Stimulated activated CD8-positive, alpha-beta memory T cell treated with anti-CD3 and anti-CD28 coated beads, Interleukin-2, amount 100 ng/mL, for 1 hour (primary cell): ENCODE measurements at places on chromosomes 6 and 20.

DNA sequence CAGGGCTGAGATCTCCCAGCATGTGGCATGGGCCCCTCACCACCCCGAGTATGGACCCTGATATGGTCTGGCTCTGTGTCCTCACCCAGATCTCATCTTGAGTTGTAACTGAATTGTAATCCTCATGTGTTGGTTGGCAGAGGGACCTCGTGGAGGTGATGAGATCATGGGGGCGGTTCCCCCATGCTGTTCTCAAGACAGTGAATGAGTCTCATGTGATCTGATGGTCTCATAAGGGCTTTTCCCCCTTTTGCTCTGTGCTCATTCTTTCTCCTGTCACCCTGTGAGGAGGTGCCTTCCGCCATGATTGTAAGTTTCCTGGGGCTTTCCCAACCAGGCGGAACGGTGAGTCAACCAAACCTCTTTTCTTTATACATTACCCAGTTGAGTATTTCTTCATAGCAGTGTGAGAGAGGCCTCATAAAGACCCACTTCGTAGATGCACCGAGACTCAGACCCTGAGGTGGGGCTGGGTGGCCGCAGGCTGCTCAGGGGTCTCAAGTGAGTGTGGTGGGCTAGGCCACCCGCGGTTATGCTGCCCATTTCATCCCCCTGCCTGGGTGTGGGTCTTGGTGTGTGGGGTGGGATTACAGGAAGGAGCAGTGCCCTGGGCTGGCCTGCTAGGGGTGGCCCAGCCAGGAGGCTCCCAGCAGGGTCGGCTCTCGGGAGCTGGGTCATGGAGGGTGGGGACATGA lies 26.2 kb upstream of the GATA5 start:
- no peak for DNase-seq

DNA sequence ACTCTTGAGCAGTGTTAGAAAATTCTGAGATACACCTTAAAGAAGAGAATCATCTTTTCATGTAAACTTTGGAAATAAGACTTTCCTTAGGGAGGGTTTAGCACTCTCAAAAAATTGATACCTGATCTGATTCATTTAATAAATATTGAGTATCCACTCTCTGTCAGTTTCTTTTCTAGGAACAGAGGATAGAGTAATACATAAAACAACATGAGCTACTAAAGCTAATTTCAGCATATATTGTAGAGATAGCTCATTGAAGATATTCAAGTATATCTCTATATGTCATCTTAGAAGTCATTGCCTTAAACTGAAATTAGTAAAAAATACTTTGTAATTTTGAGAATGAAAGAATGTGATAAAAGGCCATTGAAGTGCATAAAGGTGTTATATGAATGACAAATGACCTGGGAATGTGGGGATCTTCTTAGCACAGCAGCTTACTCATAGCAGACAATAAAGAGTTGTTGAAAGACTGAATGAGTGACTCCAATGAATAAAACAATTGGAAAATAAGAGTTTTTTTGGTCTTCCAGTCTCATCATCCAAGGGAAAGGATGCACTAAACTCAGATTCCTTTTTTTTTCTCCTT lies 29.2 kb downstream of the RHAG start:
- DNase-seq, result no peak

DNA sequence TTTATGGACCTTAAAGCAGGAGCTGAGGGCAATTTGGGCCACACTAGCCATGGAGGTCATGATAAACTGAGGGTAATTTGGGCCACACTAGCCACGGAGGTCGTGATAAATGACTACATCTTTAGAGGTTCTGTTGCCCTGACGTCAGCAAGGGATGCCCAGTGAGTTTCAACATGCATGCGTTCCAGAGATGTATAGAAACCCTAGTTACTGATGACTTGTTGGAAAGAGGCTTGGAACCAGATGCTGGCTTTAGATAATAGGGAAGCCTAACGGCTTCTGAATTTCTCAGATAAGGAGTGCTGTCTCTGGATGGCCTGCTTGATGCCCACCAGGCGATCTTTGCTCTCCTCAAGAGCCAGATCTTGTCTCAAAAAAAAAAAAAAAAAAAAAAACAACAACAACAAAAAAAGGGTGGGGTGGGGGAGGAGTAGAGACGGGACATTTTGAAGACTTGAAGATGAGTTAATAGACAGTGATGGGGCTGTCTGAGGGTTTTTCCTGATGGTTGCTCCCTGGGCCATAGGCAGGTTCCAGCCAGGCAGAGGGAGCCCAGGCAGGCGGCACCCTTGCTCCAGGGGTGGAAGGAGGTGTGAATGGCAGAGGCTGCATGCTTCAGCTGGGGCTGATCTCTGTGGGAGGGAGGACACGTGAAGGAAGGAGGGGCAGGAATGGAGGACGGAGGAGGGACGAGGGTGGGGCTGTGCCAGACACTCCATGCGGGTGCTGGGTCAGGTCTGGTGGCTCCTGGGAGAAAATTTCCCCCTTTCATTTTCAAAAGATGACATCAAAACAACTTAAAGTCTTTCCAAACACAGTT lies 27.0 kb upstream of the FRMD1 start:
- DNase-seq, result no peak

DNA sequence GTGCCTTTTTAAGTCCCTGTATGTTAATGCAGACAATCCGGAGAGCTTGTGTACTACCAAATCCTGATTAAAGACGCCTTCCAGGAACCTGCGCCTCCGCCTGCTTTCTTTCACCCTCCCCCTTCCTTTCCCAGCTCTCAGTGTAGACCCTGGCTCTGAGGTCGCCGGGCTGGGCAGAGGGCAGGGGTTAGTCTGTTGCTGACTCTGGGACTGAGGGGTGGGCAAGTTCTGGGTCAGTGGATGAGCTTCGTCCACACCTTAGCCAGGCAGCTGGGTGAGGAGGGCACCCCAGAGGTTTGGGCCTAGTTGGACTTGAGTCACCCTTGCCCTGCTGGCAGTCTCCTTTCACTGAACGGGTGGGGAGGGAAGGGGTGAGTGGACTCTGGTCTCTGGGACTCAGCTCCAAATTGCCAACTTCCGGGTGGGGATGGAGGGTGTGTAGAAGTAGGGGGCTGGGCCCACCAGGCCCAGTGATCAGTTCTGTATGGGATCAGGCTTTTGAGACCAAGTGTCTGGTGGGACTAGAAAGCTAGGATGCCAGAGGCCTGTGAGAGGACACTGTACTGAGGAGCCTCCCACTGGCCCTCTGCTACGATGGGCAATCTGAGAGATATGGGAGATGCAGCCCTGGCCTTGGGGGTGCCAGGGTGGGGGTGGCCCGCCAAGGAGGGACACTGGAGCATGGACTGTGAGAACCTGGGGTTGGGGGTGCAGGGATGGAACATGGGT lies 21.3 kb upstream of the SLC22A7 start:
- DNase-seq, result no peak

DNA sequence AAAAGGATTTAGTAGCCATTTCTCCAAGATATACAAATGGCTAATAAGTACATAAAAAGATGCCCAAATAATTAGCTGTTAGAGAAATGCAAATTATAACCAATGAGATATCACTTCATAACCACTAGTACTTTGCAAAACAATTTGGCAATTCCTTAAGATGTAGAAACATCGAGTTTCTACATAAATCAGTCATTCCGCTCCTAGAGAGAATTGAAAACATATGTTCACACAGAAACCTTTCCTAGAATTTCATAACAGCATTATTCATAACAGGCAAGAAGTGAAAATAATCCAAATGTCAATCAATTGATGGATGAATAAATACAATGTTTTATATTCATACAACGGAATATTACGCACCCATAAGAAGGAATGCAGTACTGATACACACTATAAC lies 20.5 kb upstream of the NT5E start:
- no peak for DNase-seq
